Stimulated activated CD8-positive, alpha-beta memory T cell treated with anti-CD3 and anti-CD28 coated beads, Interleukin-7, amount 100 ng/mL, for 24 hours (primary cell): ENCODE measurements at places on chromosomes 6 and 20.
A peak's percentile ranks its signal among the peaks of the same experiment; 100 is the strongest.

DNA sequence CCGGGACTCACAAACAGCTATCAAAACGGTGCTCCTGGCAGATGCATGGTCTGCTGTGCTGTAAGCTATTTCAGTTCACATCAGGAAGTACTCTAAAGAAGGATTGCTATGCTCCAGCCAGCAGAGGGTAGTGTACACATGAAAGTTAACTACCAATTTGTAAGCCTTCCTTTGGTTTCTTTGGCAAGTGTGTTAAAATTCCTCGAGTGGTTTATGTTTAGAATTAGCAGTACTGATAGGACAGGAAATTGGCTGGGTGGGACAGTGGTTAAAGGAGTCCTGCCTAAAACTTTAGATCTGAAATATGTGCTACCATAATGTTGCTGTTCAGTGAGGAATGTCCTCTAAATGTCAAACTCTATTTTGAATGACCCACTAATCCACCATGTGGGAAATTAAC, 47.4 kb downstream of the TRMT11 start:
- DNase-seq: no peak

- no peak for DNase-seq
Observed at GRCh38 chr20:58851221-58851968, 693 bp upstream of the GNAS-AS1 start.

DNA sequence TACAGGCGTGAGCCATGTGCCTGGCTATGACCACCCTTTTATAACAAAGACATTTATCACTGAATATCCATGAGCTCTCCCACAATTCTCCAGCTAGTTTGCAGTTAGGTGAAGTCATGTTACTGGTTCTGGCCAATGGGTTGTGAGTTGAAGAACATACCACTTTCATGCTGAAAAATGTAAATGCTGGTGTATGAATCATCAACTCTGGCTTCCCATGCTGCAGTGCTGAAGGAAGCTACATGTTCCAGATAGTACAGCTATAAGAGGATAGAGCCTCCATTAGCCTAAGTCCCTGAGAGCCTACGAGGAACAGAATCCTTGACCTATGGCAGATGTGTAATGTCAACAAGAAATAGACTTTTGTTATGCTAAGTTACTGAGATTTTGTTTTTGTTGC, 180.4 kb downstream of the BTBD9 start:
- DNase-seq: no peak

- DNase-seq: no peak
Observed at GRCh38 chr6:17397764-17398194, 4.4 kb downstream of the CAP2 start.

- DNase-seq: no peak
Observed at GRCh38 chr6:37190159-37190535, 20.2 kb downstream of the PIM1 start.

DNA sequence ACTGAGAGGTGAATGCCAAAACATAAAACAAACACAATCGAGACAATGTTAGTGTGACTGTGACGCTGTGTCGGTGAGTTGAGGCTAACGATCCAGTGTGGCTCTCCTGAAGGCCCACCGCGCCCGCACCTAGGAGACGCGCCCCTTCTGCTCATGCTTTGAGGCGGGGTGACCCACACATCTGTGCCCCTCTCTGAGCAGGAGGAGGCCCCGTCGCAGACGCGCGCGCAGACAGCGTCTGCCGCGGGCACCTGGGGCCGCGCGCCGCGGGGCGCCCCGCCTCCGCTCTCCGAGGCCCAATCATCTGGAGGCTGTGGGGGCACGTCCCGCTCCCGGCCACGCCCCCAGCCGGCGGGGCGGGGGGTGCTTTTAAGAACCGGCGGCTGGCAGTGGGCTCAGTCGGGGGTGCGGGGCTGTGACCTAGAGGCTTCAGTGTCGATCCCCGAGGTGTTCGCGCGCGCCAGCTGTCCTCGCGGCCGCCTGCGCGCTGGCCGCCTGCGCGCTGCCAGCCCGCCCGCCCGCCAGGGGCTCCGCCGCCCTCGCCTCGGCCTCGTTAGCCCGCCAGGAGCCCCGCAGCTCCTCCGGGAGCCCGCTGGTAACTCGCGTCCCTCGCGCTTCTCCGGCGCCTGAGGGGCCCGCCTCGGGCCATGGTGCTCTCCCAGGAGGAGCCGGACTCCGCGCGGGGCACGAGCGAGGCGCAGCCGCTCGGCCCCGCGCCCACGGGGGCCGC, at the start of gene SLC16A10:
SLC16A10 (plus strand) TSS at position 398 of the 730 bp plus-strand sequence; CDS start at position 648, 250 bp downstream.
- peak; percentile 53 for DNase-seq

- no peak for DNase-seq
Observed at GRCh38 chr6:142569676-142570075, 267.9 kb downstream of the ADGRG6 start.
